Ecto neural progenitor cell (in vitro differentiated cells): ENCODE measurements at places on chromosomes 5 and 9.

- no peak for DNase-seq
Measured at GRCh38 chr5:95788493-95788892, 34.0 kb downstream of the GLRX start.

GRCh38 chr5:180860273-180860886, 696 bp downstream of the ZFP62 start:
- DNase-seq: no peak

GRCh38 chr9:129761293-129761900, 8.6 kb upstream of the PTGES start:
- no peak for DNase-seq

DNA sequence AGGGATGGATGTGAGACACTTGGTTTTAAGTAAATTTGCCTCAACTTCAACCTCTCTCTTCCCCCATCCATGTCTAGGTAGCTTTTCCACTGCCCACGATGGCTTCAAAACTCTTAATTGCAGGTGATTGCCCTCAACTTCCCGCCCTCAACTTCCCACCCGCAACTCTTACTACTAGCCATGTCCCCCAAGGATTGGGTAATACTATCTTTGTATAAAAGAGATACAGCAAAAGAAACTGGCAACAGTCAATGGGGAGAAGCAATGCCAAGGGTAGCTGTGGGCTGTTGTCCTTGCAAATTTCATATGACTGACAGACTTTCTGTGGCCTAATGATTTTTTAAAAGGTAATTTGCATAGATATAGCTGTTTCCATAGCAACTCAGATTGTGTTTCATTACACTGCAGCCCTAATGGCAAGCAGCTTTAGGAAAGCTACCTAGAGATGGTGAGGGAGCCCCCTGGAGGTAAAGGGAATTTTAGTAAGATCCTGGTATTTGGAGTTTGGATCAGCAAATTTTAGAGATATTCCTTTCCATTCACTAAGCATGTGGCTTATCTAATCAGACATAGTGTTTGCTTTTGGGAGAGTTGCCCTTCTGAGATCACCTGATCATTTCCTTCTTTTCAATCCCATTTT, 421.5 kb upstream of the DAP start:
- no peak for DNase-seq

- no peak for DNase-seq
Measured at GRCh38 chr9:78525986-78526560, 229.1 kb downstream of the PSAT1 start.

GRCh38 chr9:35813434-35814105, 1.3 kb downstream of the HINT2 start:
- DNase-seq: no peak

DNA sequence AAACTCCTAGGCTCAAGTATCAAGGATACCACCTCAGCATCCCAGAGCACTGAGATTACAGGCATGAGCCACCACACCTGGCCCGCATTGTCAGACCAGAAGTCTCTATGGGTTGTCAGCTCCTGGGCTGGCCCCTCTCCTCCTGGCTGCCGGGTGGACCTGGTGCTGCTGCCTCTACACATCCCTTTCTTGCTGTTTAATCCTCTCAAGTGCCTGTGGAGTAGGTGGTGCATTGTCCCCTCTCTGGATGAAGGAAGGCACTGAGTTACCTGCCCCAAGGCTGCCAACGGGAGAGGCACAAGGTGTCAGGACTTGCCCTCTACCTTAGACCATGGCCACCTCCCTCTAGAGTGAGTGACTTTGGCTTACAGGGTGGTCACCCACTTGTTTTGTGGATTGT, 37.4 kb downstream of the PHF2 start:
- no peak for DNase-seq

DNA sequence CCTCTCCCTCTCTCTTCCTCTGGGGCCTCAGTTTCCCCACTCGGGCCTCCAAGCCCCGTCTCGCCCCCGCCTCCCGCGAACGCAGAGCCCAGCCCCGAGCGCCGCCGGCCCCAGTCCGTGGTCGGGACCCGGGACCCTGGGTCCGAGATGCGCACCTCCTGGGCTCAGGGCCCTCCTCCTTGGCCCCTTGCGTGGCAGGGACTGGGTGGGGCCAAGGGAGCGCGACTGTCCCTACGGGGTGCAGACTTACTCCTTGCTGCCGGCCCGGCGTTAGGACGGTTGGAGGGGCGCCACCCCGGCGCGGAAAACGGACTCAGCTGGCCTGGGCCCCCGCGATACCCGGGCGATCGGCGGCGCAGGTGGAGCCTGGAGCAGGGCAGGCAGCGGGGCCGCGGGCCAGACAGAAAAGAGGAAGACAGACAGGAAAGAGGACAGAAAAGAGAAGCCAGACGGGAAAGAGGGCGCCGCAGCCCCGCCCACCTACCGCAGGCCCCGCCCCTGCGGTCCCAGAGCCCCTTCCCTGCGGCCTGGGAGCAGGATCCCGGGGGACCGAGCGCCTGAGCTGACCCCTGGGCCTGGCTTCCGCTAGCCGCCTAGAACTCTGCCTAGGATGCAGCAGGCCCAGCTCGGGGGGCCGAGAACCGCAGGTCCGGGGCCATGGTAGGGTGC, at the start of gene GBGT1:
Gene GBGT1, minus strand, starts transcription at position 411 of the 669 bp plus-strand sequence. CDS start 1,502 bp downstream, outside the sequence.
- peak; percentile 77 for DNase-seq

DNA sequence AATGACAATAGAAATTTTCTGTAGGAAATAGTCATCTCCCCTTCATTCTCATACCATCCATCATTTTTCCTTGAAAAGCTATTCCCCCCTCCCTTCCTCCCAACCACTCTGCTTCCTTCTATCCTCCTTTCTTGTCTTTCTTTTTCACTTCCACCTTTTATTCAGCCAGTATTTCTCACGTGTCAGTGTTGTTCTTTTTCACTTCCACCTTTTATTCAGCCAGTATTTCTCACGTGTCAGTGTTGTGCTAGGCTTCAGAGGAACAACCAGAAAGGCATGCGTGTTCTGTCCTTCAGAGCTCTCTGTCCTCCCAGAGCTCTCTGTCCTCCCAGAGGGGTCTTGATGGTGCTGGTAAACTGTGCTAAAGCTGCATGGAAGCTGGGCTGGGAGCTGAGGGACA, 419.6 kb downstream of the GADD45G start:
- no peak for DNase-seq

GRCh38 chr5:147957901-147958300, 51.6 kb upstream of the C5orf46 start:
- DNase-seq: no peak

DNA sequence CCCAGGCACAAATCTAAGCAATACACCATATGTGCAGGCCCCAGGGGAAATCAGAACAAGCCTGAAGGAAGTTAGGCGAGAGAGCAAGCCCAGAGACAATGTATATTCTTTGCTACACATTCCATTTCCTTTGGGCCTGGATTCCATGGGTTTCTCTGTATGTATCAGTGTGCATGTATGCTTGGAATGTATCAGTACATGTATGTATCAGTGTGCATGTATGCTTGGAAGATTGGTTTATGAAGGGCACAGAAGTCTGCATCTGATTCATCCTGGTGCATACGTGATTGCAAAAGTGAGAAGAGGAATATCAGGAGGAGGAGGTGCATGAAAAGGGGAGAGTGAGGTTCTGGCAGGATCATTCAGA, 232.6 kb upstream of the ANKRD55 start:
- no peak for DNase-seq

GRCh38 chr9:69229367-69229766, 55.3 kb downstream of the TJP2 start:
- no peak for DNase-seq

DNA sequence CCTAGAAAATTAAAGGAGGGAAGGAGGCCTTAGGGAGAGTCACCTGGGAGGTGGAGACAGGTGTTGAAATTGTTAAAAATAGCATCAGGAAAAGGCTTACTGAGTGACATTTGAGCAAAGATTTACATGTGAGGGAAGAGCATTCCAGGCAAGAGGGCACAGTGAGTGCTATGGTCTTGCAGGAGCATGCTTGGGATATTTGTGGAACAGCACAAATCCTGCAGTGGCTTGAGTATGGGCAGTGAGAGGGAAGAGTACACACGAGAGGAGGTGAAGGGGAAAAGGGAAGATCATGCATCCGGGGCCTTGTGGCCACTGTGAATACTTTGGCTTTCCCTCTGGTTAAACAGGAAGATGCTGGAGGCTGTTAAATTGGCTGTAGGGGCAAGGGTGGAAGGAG, 36.6 kb downstream of the ACER2 start:
- DNase-seq: no peak

- no peak for DNase-seq
Measured at GRCh38 chr9:5652821-5653220, 23.9 kb downstream of the RIC1 start.

- DNase-seq: no peak
Measured at GRCh38 chr5:11012295-11012694, 251.3 kb upstream of the DAP start.

DNA sequence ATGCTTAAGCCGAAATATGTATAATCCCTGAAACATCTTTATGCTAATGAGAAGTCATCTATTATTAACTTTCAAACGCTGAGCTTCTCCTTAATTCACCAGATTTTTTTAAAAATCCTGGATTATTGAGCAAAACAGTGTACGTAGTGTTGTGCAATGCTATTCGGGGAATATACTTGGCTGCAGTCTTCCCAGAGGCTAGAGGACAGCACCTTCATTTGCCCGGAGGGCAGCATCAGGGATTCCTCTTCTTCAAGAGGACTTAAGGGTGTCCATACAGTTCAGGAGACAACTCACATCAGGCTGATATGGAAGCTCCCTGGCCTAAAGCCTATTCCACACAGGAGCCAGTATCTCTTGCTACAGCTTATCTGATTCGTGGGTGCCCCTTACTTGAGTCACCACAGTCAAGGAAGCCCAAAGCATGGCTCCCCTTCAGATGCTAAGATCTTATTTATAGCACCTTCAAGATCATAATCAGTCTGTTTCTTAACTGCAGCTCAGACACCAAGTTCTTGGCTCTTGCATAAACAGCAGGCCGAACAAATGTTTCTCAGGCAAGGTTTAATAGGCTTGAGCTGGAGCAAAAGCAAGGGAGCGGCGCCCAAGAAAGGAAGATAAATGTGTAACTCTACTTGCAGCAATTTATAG, 29.4 kb downstream of the NUTM2F start:
- DNase-seq: no peak

- DNase-seq: no peak
Measured at GRCh38 chr9:97640325-97640724, 6.7 kb downstream of the NCBP1 start.

DNA sequence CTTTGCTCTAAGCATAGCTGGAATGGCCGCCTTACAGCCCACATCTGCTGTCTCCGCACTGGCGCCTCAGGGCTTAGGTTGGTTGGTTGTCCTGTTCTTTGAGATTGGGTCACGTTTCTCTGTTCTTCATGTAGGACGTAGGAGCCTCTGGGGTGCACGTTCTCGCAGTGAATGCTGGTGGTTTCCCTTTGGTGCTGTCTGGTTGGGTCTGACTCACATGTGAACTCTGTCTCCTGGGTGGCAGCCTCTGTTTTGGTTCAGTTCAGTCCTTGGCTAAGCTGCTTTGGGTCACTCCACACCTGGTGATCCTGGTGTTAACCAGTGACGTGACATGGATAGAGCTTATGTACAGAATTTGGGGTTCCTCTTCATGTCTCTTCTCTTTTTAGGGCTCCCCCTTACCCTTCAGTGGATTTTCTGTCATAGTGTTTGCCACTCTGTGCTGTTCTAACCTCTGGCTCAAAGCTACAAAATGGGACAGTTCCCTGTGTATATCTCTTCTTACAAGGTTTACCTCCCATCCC, 12.6 kb upstream of the LPCAT1 start:
- peak; percentile 39 for DNase-seq

DNA sequence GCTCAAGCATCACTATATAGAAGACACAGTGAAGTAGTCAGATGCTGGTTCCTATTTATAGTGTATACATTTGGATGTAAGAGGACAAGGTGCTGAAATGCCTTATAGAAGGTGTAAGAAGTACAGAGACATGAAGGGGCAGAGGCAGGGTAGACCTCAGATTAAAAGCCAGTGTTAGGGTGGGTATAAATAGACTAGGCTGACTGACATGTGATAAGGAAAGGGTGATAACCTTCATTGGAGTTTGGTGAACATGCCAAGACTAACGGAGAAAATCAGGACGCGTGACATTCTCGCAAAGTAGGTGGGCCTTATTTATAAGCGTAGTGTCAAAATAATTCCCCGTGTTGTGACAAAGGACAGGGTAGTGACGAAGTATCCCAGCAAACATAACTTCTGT, 59.1 kb upstream of the HRH2 start:
- no peak for DNase-seq

GRCh38 chr5:103513701-103514100, 48.9 kb downstream of the NUDT12 start:
- DNase-seq: no peak

- no peak for DNase-seq
Measured at GRCh38 chr5:18078157-18078556, 443.9 kb downstream of the TAF11L14 start.

GRCh38 chr9:95580812-95581761, 64.3 kb upstream of the PTCH1 start:
- no peak for DNase-seq

- no peak for DNase-seq
Measured at GRCh38 chr9:15032860-15033259, 122.6 kb upstream of the FREM1 start.

DNA sequence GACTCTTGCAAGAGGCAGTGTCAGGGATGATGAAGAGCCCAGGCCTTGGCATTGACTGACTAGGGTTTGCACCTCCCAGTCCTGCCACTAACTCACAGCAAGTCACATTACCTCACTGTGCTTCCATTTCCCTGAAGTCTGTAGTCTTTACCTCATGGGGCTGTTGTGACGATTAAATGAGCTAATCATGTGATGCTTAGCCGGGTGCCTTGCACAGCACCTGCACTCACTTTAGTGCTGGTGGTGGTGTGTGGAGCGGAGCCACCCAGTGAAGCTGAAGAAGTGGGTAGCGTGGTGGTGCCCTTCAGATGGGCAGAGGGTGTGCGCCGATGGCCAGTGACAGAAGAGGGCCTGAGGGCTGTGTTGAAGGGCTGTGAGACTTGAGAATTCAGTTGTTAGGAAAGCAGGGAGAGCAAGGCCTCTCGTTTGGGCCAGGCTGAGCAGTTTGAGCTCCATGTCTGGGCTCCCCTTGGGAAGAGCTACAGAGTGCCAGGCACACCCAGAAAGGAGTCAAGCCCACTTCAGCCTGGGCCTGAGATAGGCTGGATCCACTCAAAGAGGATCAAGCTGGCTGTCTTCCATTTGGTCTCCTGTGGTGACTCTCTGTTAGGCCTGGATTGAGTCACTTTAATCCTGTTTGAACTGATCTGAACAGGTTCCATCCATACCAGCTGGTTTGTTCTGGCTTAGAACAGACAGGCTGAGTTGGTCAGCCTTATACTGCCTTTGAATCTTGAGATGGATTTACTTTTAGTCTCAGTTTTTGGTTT, 42.5 kb downstream of the RALGPS1 start:
- no peak for DNase-seq

GRCh38 chr5:143209881-143210395, 193.5 kb downstream of the NR3C1 start:
- DNase-seq: no peak

DNA sequence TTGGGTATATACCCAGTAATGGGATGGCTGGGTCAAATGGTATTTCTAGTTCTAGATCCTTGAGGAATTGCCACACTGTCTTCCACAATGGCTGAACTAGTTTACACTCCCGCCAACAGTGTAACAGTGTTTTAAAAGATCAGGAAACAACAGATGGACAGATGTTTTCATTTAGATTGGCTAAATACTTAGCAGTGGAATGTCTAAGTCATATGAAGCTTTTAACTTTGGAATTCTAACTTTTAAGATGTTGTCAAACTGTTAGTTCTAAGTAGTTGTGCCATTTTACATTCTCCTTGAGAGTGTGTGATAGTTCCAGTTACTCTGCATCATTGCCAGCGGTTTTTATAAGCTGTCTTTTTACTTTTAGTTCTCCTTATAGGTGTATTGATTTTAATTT, 688.8 kb downstream of the SEMA5A start:
- DNase-seq: no peak
